Retina (tissue), 1 donor: ENCODE measurements at places on chromosomes 5 and 9.

GRCh38 chr9:109418827-109419226 lies 79.3 kb downstream of the PTPN3 start:
- DNase-seq = no peak

- no peak for DNase-seq
Observed at GRCh38 chr5:150065346-150065745, 21.0 kb downstream of the CSF1R start.

GRCh38 chr5:124923131-124923530 lies 176.7 kb upstream of the ZNF608 start:
- DNase-seq = peak; percentile 28

- DNase-seq = no peak
Observed at GRCh38 chr5:72673623-72674022, 142.8 kb upstream of the TNPO1 start.

- no peak for DNase-seq
Observed at GRCh38 chr5:142966121-142966420, 195.9 kb downstream of the ARHGAP26 start.

- no peak for DNase-seq
Observed at GRCh38 chr9:107989099-107989498, 499.5 kb upstream of the KLF4 start.

GRCh38 chr9:7533376-7534090 lies 266.0 kb downstream of the DMAC1 start:
- DNase-seq = no peak

- DNase-seq = no peak
Observed at GRCh38 chr9:16386007-16386826, 484.3 kb downstream of the BNC2 start.

- DNase-seq = peak; percentile 67
Observed at GRCh38 chr5:133612249-133612860, at the start of gene FSTL4. Gene FSTL4, minus strand, starts transcription at chr5:133612541.

- DNase-seq = no peak
Observed at GRCh38 chr9:126470241-126470993, 143.3 kb upstream of the LMX1B start.

- peak; percentile 49 for DNase-seq
Observed at GRCh38 chr5:166166071-166166470, 2125.4 kb upstream of the WWC1 start.

GRCh38 chr5:9817819-9818218 lies 187.7 kb upstream of the TAS2R1 start:
- DNase-seq = no peak

GRCh38 chr5:129858131-129858675 lies 46.1 kb upstream of the CHSY3 start:
- DNase-seq = no peak

GRCh38 chr9:133771486-133772482 lies 33.6 kb upstream of the SARDH start:
- no peak for DNase-seq

- no peak for DNase-seq
Observed at GRCh38 chr5:135131801-135132680, 98.0 kb upstream of the PITX1 start.

DNA sequence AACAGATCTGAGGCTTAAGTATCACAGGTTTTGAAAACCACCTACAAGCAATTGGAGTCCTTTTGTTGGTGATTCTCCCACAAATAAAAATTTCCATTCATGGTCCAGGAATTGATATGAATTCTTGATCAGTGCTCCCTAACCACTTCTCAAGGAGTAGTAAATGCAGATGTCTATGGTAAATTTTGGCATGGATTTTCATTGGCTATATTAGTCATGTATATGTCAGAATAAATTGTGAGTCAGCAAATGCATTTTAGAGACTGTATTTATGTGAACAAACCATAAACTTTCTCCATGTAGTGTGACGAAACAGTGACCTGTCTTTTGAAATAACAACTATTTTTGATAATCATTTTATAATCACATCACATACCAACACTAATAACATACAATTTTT lies 611.1 kb downstream of the HTR1A start:
- DNase-seq = no peak

- no peak for DNase-seq
Observed at GRCh38 chr9:109910671-109911518, 130.9 kb downstream of the PALM2AKAP2 start.

GRCh38 chr5:151496041-151496484 lies 48.7 kb downstream of the SLC36A1 start:
- DNase-seq = no peak

- no peak for DNase-seq
Observed at GRCh38 chr9:107394264-107394663, 95.3 kb downstream of the KLF4 start.

GRCh38 chr5:116442095-116442534 lies 132.5 kb downstream of the SEMA6A start:
- no peak for DNase-seq

GRCh38 chr9:95907794-95908193 lies 32.3 kb downstream of the ERCC6L2 start:
- DNase-seq = peak; percentile 14

DNA sequence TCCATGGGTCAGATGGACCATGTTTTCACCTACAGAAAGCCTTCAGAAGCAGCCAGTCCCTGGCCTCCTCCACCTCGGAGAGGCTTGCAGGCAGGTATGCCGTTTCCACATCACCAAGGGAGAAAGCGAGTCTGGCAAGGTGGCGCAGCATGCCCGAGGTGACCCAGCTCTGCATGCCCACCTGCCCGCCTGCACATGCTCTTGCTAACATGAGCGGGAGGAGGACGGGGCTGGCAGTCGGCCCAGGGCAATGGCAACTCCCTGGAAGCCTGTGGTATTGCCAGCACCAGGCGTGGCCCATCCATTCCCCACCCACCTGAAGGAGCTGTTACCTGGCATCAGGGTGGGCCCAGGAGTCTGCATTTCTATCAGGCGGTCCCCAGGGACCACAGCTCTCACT lies 3.3 kb upstream of the NINJ1 start:
- no peak for DNase-seq

- DNase-seq = no peak
Observed at GRCh38 chr5:155147222-155147621, 133.7 kb downstream of the KIF4B start.

DNA sequence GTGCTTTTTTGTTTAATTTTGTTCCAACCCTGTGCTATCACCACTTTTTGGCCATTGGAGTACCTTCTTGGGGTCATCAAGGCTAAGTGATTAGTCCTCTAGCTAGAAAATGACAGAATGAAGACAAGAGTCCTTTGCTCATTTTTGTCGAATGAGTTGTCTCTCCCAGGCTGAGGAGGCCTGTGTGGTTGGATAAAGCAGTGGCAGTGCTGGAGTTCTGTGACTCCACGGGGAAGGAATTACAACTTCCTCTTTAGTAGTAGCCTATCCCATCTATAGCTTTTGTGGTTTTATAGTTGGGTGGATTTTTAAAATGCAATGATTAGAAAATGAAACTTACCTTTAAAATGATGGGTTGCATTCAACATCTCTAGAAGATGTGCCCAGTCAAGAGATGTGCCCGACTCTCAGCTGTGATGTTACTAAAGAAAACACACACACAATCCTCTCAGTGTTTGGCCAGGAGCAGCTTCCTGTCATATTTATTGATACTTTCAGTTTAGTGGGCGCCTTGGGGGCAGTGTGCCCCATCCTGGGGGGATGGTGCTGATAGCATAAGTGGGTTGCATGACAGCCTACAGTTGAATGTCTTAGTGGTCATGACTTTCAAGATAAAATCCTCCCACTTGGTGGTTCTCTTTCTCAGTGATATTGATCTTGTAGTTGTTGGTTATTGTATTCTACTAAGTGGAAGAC lies 11.9 kb downstream of the OTULINL start:
- DNase-seq = no peak
